ENCODE measurements at places on chromosomes 4 and X.

GRCh38 chr4:85209161-85209560, 242.7 kb upstream of the WDFY3 start:
- no peak for DNase-seq

DNA sequence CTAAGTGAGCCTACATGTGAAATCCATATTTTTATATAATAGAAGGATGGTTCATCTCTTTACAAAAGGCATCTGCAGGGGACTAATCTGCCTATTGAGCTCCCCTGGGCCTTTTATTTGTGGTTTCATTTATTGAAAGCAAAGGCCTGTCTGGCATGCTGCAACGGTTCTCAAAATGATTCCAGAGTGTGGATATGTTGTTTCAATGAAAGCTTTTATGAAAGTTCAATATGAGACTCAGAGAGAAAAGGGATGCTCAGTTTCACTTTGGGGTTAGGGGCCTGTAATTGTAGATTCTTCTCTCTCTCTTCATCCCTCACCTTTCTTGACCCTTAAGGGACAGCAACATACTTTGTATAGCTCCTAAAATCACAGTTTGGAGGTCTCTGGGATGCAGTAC, 204.2 kb upstream of the CASK start:
- DNase-seq, result no peak

DNA sequence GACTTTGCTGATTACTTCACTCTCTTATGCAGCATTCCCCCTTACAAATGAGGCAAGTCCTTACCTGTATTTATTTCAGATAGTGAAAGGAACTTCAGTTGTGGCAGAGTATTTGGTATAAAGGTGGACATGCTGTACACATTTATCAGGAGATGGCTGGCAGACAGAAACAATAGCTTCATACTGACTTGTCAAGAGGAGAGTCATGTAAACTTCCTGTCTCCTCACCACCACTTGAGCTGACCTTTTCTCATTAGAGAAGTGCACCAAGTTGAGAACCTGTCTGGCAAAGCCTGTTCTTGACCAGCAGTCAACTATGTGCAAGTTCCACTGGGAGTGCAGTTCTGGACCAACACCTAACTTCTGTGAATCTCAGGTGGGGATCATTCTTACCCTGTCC, 80.8 kb downstream of the LARP1B start:
- no peak for DNase-seq

GRCh38 chrX:18875256-18875878, 108.5 kb downstream of the PHKA2 start:
- DNase-seq, result no peak

DNA sequence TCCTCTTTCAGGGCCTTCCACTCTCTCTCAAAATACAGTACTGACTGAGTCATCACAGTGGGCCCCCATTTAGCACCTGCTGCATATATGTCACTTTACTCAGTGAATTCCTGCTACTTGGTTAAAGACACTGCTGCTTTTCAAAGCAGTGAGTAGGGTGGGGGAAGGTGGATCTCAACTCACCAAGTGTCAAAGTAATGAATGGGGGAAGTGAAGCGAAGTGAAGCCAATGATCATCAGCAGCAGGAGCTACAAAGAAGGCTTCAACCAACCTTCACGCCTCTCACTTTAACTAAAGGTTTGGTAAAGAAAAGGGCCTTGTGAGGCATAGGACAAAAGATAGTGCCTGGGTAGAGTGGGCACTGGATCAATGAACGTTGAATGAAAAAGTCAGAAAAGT, 424.1 kb downstream of the SMARCA1 start:
- DNase-seq, result no peak

DNA sequence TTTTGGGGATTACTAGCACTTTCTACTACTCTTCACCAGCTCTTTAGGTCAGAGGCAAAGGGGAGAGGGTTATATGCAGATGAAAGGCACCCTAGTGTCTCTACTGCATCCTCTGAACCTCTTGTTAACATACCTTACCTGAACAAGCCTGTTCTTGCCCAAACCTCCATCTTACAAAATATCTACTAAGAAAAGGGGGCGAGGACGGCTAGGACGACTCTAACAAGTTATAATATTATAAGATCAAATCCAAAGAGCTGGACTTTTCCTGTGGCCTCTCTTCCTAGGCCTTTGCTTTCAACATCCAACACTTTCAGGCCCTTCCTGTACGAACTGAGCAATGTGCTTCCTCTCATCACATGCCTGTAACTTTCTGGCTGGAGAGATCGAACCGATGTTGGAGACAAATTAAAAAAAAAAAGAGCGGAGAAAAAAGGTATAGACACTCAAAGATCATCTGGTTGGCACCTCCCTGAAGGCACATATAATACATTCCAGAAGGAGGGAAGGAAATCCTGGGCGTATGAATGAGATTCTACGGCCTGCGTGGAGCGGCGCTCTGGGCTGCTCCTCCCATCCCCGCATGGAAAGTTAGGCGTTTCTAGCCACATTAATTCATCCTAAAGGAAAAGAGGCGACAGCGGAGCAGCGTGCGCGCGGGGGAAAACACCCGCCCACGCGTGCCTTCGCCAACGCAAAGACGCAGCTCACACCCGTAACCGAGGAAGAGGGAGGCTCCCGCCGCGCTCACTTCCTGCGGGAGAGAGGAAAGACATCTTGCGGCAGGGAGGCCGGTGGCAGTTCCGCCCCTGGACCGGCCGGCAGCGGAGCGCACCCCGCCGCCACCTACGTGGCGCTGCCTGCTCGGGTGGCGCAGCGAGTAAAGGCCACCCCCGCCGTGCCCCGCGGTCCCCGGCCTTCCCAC, 808 bp downstream of the PRDM5 start:
- peak; percentile 78 for DNase-seq

DNA sequence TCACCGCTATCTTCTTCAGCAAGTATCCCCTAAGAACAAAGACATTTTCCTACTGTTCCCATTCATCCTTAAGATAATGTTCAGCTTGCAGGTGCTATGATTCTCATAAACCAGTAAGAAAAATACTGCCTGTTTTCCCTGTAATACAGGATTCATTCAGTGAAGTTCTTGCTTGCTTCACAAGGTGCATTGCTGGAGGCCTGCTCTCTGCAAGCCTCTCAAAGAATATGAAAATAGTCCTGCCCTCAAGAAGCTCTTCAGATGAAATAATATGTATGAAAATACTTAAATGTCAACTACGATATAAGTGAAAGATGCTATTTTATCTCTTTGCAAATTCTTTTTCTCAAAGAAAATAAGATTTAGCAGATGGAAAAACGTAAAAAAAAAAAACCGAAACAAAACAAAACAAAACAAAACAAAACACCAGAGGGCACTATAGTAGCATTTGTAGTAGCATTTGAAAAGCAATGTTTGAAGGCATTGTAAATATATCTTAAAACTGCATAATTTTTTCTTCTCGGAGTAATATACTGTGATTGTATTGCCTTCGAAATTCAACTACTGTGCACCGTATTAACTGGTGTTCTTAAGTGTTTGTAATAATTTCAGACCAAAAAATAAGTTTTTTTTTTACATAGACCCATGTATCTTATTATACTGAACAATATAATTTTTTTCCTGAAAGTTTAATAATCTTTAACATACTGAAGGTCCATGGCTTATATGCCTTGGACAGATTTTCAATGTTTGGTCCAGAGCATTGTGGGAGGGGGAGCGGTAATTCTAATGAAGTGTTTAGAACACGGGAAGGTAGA, 26.0 kb downstream of the ADH4 start:
- no peak for DNase-seq

GRCh38 chrX:121455890-121456289, 408.5 kb downstream of the GLUD2 start:
- DNase-seq, result no peak

DNA sequence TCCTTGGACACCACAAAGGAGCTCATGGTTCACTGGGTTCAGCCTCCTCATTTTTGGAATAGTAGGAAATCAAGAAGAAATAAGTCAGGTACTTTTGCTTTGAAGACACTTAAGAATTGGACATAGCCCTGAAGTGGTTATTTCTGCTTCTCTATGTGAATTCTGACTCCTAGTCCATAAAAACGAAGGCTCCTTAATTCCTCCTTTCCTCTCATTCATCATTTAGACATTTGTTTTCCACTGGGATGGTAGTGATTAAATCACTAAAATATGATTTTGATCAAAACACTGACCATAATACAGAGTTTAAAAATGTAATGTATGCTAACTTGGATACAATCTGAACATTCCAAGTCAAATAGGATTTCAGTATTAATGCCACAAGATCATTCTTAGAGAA, 34.7 kb upstream of the CYP2U1 start:
- DNase-seq, result no peak

DNA sequence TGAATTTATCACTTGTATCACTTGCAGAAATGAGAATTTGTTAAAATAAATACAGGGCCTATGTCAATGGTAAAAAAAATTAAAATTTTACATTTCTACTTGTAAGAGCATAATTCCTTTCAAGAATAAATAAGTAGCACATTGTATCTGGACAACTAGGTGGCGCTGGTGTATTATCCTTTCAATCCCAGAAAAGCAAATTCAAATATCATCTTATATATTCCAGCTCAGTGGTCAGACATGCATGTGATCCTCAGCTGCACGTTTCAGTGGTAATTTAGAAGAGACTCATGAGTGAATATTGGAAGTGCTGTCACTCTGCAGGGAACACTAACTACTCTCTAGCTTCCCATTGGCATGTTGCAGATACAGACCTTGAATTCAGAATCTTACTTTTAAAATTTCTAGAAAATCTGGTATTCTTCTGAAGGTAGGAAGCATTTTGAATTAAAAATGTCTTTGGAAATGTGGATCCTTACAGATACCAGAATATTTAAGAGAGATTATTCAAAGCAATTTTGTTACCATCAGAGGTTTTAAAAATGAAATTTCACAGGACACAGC, 1414.7 kb upstream of the TENM3 start:
- DNase-seq, result no peak

GRCh38 chrX:79259073-79259689, 108.0 kb downstream of the ITM2A start:
- no peak for DNase-seq

GRCh38 chrX:5898463-5898862, 330.2 kb downstream of the NLGN4X start:
- no peak for DNase-seq

- DNase-seq, result no peak
Observed at GRCh38 chr4:88964450-88964849, 92.5 kb downstream of the FAM13A start.

- DNase-seq, result no peak
Observed at GRCh38 chrX:14056206-14056605, 26.5 kb upstream of the GEMIN8 start.

DNA sequence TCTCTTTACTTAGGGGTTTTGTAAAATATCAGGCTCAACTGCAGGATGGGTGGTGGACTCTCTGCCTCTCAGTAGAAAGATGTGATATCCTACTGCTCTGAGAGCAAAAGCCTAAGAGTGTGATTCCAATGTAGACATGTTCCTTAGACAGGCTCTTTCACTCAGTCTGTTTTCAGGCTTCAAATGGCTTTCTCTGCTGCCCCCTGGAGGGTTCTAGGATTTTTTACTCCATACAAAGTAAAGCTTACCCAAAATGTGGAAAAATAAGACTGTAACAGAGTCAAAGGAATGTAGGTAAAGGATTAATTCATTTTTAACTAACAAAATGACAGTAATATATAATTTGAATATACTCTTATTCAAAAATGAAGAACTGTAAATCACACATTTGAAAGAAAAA, 32.1 kb downstream of the ZGRF1 start:
- no peak for DNase-seq

GRCh38 chr4:104969394-104970082, 177.1 kb upstream of the TET2 start:
- DNase-seq, result no peak

GRCh38 chr4:153728151-153728550, 31.7 kb downstream of the RNF175 start:
- no peak for DNase-seq

- no peak for DNase-seq
Observed at GRCh38 chr4:187685247-187685646, 310.3 kb upstream of the ZFP42 start.

GRCh38 chr4:165635381-165635780, 237.7 kb upstream of the TLL1 start:
- no peak for DNase-seq

GRCh38 chr4:52843351-52843750, 18.8 kb upstream of the RASL11B start:
- DNase-seq, result no peak

- DNase-seq, result no peak
Observed at GRCh38 chrX:20224814-20225487, 41.8 kb downstream of the RPS6KA3 start.

DNA sequence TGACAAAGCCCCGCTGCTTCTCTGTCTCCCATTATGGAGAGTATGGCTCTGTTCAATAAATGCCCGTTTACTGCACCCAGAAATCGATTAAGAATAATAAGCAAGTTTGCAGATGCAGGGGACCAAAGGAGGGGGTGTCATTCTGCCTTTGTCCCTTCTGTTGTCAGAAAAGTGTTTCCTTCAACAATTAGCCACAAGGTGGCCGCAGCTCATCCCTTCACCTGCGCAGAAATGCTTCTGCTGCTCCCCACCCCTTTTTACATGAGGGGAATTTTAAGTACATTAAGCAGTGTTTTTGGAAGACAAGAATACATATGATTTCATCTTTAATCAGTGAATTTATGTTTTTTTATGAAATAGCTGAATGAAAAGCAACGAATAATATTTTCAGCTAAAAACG, 175.6 kb upstream of the ARX start:
- no peak for DNase-seq

- DNase-seq, result no peak
Observed at GRCh38 chrX:57596109-57596508, 4.3 kb downstream of the ZXDB start.

GRCh38 chrX:68234171-68234910, 199.0 kb downstream of the OPHN1 start:
- no peak for DNase-seq

DNA sequence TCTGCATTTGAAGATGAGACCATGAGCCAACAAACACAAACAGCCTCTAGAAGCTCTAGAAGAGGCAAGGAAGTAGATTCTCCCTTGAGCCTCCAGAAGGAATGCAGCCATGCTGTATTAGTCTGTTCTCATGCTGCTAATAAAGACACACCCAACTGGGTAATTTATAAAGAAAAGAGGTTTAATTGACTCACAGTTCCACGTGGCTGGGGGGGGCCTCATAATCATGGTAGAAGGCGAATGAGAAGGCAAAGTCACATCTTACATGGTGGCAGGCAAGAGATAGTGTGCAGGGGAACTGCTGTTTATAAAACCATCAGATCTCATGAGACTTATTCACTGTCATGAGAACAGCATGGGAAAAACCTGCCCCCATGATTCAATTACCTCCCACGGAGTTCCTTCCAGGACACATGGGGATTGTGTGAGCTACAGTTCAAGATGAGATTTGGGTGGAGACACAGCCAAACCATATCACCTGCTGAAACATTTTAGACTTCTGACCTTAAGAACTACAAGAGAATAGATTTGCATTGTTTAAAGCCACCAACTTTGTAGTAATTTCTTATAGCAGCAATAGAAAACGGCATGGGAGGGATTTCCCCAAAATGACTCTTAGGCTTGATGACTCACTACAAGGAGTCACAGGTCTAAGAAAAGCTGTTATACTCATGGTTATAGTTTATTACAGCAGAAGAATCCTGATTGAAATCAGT, 284.4 kb upstream of the SFRP2 start:
- DNase-seq, result no peak

All from aorta (tissue), 5 donors.